ENCODE measurements at places on chromosomes 2 and 18.

- no peak for DNase-seq
These were observed 728.5 kb upstream of the SLC8A1 start for GRCh38 chr2:41180387-41180786.

GRCh38 chr2:129775952-129776653, 203.4 kb upstream of the RAB6C start:
- no peak for DNase-seq

- DNase-seq = no peak
These were observed 91.0 kb upstream of the LCLAT1 start for GRCh38 chr2:30356071-30356470.

- DNase-seq = no peak
These were observed 32.1 kb downstream of the RPRD1A start for GRCh38 chr18:36035253-36035652.

- no peak for DNase-seq
These were observed 22.0 kb upstream of the PELI1 start for GRCh38 chr2:64166212-64166611.

DNA sequence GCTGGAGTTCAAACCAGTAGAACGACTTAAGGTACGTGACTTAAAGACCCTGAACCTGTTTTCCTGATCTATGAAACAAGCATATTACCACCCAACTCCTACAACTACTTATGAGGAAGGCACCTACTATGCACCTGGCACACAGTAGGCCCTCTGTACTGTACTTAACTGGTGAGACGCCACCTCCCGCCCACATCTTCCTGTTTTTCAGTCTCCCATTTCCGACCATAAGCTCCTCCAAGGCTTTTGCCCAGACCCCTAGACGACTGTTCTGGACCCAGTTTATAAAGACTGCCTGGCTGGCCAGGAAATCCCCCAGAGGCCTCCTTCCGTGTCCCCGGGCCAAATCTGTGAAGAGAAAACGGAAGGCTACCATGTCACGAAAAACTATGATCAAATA, 1.5 kb downstream of the GALNT14 start:
- no peak for DNase-seq

DNA sequence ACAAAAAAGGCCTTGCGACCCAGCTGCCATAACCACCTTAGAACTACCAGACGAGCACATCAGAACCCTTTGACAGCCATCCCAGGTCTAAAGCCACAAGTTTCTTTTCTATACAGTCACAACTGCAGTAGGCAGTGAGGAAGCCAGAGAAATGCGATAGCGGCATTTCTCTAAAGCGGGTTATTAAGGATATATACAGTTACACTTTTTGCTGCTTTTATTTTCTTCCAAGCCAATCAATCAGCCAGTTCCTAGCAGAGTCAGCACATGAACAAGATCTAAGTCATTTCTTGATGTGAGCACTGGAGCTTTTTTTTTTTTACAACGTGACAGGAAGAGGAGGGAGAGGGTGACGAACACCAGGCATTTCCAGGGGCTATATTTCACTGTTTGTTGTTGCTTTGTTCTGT, 48.8 kb downstream of the FEZ2 start:
- no peak for DNase-seq
